ENCODE measurements at places on chromosomes 12 and 14.

- DNase-seq, result peak; percentile 52
Observed at GRCh38 chr14:69625299-69626131, 14.1 kb downstream of the SUSD6 start.

DNA sequence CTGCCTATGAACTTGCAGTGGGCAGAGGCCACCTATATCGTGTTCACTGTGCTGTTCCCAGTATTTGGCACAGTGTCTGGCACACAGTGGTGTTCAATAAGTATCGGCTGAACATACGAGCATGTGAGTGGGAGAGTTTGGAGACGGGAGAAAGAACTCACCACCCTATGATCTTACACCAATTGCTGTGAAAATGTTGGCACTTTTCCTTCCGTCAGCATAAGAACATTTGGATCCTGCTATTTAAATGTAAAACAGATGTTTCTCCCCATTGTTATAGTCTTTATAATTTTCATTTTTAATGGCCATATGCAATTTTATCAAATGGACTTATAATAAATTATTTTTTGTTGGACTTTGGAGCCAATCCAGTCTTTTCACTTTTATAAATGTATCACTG is 144.4 kb downstream of the EFCAB11 start:
- no peak for DNase-seq

GRCh38 chr12:75722714-75723200 is 211.3 kb upstream of the KRR1 start:
- peak; percentile 80 for DNase-seq

- no peak for DNase-seq
Observed at GRCh38 chr14:63912286-63912685, 59.5 kb downstream of the SYNE2 start.

DNA sequence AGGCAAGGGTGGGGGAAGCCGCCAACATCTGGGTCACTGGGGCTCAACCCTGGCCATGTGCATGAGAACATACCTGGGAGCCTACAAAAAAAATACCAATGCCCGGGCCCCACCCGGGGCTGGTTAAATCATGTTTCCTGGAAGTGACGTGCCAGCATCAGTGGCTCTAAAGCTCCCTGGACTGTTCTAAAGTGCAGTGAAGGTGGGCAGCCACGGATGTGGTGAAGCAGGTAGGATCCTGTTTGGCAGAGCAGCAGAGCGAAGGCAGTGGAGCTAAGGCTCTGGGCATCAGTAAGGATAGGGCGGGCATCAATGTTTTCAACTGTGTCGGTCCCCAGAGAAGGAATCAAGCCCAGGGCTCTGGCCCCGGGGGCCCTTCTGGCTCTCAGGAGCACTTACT is 525 bp upstream of the GPR68 start:
- no peak for DNase-seq

GRCh38 chr12:120944645-120945217 is 33.6 kb upstream of the HNF1A start:
- no peak for DNase-seq

DNA sequence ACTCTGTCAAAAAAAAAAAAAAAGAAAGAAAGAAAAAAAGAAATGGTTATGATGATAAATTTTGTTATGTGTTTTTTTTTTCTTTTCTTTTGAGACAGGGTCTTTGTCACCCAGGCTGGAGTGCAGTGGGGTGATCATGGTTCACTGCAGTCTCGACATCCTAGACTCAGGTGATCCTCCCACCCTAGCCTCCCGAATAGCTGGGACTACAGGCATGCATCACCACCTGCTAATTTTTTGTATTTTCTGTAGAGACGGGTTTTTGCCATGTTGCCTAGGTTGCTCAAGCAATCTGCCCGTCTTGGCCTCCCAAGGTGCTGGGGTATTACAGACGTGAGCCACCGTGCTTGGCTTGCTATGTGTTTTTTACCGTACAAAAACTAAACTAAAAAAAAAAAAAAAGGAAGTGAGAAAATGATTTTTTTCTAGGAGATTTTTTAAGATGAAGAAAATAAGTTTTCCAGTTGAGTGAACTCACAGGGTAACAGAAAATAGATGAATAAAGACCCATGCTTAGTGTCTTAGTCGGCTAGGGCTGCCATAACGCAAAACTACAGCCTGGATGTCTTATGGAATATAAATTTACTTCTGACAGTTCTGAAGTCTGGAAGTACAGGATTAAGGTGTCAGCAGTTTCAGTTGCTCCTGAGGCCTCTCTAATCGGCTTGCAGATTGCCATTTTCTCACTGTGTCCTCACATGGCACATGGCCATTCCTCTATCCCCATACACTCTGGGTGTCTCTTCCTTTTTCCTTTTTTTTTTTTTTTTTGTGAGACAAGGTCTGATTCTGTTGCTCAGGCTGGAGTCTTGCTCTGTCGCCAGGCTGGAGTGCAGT is 13.2 kb upstream of the APOF start:
- DNase-seq, result no peak

DNA sequence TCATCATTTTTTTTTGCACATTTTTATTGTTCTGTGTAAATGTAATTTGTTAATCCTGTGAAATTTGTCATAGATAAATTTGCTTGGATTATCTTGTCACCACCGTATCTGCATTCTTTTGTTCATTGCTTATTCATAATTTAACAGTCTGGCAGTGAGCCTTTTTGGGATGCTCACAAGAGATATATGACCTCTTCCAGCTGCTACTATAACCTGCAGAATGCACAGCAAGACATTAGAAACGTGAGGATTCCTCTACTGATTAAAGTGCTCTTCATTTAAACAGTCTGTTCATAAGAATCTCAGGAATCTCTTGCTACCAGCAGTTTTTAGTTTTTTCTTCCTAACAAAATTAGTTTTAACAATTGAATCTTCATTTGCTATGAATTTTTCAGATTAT is 9.1 kb downstream of the NPAS3 start:
- DNase-seq, result no peak

DNA sequence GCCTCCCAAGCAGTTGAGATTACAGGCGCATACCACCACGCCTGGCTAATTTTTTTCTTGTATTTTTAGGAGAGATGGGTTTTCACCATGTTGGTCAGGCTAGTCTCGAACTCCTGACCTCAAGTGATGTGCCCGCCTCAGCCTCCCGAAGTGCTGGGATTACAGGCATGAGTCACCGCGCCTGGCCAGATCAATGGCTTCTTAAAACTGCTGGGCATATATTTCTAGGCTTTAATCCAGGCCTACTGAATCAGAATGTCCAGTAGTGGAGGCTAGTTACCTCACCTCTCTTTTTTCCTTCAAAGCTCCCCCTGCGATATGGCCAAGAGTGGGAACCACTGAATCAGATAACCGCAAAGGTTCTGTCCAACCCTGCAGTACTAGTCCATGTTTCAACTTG is 17.1 kb downstream of the POU6F1 start:
- no peak for DNase-seq

GRCh38 chr12:88518863-88519403 is 61.3 kb downstream of the KITLG start:
- DNase-seq, result no peak

DNA sequence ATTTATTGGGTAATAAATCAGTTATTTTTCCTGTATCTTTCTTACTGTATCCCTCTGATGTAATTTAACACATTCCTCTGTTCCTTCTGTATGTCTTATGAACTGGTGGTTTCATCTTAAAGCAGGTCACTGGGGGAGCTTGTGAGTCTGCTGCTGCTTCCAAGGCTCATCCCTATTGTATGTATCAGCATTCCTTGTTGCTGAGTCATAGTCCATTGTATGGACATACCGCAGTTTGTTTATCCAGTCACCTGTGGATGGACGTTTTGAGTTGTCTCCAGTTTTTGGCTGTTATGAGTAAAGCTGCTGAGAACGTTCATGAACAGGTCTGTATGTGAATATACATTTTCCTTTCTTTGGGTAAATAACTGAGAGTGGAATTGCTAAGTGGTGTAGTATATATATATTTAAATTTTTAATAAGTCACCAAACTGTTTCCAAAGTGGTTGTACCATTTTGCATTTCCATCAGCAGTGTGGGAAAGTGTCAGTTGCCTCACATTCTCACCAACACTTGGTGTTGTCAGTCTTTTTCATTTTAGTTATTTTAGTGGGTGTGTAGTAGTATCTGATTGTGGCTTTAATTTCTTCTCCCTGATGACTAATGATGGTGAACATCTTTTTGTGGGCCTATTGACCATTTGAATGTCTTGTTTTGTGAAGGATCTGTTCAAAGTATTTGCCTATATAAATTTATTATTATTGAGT is 82.7 kb downstream of the BEGAIN start:
- DNase-seq, result no peak

- DNase-seq, result no peak
Observed at GRCh38 chr12:132277374-132277941, 51.9 kb downstream of the GALNT9 start.

GRCh38 chr14:37589715-37590427 is 5.2 kb downstream of the FOXA1 start:
- no peak for DNase-seq

DNA sequence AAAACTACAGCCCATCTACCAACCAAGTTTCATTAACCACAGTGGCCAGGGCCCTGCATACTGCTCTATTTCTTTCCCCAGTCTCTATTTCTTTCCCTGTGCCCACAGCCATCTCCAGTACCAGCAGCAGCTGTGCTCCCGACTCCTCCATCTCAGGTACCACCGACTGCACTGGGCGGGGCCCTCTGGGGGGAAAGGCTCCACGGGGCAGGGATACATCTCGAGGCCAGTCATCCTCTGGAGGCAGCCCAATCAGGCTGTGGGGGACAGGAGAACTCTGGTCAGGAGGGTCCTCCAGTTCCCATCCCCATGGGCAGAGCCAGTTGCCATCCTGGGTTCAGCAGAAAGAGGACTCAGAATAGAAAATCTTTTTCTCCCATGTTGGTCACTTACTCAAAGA is 3.0 kb downstream of the CDK4 start:
- DNase-seq, result no peak

DNA sequence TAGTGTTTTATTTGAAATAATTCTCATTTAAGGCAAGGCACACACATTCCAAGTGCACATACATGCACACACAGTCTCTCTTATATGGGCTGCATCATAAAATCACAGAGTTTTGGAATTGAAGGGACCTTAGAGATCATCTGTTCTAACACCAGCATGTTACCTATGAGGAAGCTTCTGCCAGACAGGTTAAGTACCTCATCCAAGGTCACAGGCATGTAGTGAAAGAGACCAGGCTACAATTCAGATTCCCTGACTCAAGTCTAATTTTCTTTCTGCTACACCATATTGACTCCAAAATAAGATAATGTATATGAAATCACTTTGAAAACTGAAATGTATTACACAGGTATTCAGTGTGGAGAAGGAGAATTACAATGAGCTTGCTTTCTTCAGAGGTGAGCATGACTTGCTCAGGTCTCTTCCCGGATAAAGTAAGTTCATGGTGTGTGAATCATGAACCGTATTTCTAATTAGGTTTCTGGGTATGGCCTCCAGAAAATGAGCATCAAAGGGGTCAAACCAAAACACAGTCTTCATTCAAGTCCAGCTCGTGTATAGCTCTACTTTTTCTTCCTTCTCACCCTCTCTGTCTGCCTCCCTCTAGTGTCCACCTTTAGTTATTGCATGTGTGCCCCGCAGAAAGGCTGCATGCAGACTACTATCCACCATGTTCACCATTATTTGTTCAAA is 411.9 kb downstream of the FUT8 start:
- peak; percentile 65 for DNase-seq

- DNase-seq, result no peak
Observed at GRCh38 chr14:72524295-72524629, 369.6 kb downstream of the DPF3 start.

DNA sequence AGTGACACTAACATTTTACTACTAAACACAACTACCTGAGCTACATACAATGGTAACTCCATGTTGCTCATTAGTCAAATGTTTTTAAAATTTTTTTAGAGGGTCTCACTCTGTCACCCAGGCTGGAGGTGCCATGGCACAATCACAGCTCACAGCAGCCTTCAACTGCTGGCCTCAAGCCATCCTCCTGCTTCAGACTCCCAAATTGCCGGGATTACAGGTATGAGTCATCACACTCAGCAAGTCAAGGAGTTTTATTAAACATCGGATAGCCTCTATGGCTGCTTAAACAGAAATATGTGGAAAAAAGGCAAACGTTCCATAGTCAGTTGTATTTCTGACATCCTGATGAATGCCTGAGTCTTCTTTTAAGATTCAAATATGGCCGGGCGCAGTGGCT is 11.1 kb upstream of the NPFF start:
- no peak for DNase-seq

GRCh38 chr12:3152892-3153291 is 75.7 kb downstream of the TSPAN9 start:
- DNase-seq, result no peak

All from putamen (tissue), 1 donor.